ENCODE measurements at places on chromosomes 12 and 14.

- no peaks in the 10 kb centered on the region for H3K27me3 ChIP-seq
- no peak for DNase-seq
- peaks cover 7% of the 10 kb centered on the region for H3K4me1 ChIP-seq
- H3K27ac ChIP-seq, result no peak overlapping the region
- no peak overlapping the region for H3K4me3 ChIP-seq
Measured at GRCh38 chr12:46188170-46188569, 80.7 kb downstream of the SLC38A1 start.

GRCh38 chr12:58906917-58907316 lies 13.4 kb downstream of the LRIG3 start:
- no peak for DNase-seq
- H3K4me3 ChIP-seq, result no peak overlapping the region
- no peaks in the 10 kb centered on the region for H3K27me3 ChIP-seq

DNA sequence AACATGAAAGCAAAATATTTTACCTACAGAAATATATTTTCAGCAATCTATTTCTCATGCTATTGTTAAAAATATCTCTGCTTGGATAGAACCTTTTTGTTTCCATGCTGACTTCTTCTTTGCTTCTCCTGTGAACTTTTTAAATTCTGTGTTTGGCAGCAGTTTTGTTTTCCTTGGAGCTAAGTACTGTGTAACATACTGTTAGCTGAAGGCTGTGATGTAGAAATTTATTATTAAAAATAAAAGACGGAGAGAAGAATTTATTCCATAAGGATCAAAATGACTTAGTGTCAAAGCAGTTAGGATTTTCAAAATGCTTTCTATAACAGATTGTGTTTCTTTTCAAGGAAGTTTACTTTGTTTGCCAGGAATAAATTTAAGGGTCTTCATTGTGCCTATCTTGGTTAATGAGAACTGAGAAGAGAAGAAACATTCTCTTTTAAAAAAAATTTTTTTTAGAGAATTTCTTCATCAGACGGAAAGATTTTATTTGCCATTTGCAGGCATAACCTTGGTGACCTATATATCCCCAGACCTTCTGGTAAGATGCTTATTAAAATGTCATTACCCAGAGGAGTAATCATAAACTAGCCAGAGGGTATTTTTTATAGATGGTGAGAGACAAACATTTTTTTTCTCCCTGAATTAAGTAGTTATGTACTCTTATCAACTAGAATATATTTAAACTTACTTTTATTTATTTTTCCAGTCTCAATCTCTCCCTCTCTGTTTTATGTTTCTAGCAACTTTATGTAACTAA lies 147.1 kb upstream of the SLCO1C1 start:
- H3K4me3 ChIP-seq, result no peak overlapping the region
- H3K36me3 ChIP-seq, result no peaks in the 10 kb centered on the region
- H3K4me1 ChIP-seq, result no peaks in the 10 kb centered on the region
- no peak overlapping the region for H3K27ac ChIP-seq
- no peak for DNase-seq

GRCh38 chr12:89895591-89895990 lies 187.0 kb upstream of the ATP2B1 start:
- H3K27me3 ChIP-seq, result no peaks in the 10 kb centered on the region
- H3K4me3 ChIP-seq, result no peak overlapping the region
- H3K27ac ChIP-seq, result no peak overlapping the region
- no peaks in the 10 kb centered on the region for H3K36me3 ChIP-seq
- H3K4me1 ChIP-seq, result peaks cover 4% of the 10 kb centered on the region

DNA sequence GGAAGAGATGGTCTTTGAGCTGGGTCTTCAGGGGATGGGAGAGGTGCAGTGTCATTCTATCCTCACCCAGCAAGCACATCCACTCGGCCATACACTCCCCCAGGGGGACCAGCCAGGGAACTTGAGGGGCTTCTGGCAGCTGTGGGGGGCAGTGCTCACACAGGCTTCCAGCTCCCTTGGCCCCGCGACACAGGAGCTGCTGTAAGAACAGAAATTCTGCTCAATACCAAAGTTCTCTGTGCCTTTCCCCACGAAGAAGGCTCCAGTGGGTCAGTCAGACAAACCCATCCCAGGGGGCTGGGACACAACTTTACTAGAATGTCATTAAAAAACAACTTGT lies 289.1 kb upstream of the RTL1 start:
- H3K4me1 ChIP-seq, result no peaks in the 10 kb centered on the region
- DNase-seq, result no peak
- H3K36me3 ChIP-seq, result no peaks in the 10 kb centered on the region
- no peak overlapping the region for H3K4me3 ChIP-seq
- no peaks in the 10 kb centered on the region for H3K27me3 ChIP-seq

DNA sequence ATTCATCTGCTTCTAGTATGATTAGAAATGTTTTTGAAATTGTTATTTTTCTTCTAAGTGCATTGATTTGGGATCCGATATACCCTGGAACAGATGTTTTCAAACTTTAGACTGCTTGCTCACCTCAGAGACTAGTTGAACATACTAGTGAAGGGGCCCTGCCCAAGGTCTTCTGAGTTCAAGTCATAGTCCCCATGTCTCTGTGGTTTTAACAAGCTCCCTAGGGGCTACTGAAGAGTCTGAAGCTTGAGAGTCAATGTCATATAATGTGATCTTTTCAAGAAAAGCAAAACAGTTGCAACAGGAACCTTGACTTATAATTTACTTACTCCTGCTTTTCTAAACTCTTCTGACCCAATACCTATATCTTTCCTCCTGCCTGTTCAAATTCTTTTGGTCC lies 7.5 kb upstream of the UBE2N start:
- no peaks in the 10 kb centered on the region for H3K36me3 ChIP-seq
- peaks cover 18% of the 10 kb centered on the region for H3K4me1 ChIP-seq
- H3K27me3 ChIP-seq, result peaks cover 4% of the 10 kb centered on the region
- H3K4me3 ChIP-seq, result no peak overlapping the region

DNA sequence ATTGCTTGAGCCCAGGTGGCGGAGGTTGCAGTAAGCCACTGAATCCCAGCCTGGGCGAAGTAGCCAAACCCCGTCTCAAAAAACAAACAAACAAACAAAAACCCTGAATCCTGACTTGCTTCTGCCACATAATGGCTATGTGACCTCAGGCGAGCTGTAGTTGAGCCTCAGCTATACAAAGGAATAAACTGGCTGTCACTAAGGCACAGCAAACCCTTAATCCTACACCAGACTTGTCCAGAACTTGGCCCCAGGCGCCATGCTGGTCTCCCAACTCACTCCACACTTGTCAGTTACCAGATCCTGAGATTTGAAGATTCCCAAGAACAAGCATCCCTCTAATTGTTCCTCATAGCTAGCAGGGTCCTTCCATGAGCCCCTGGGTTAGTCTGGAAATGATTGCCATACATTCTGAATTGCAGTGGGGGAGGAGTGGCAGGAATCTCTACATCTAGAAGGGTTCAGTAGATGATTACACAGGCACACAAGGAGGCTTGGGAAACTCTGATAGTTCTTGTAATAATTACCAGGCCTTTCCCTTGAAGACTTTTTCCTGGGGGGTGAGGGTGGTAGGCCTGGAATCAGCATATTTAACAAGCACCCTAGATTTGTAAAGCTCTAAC lies 9.9 kb downstream of the MAP3K12 start:
- no peak overlapping the region for H3K27ac ChIP-seq
- no peaks in the 10 kb centered on the region for H3K27me3 ChIP-seq
- no peak overlapping the region for H3K4me3 ChIP-seq
- DNase-seq, result no peak
- peaks cover 19% of the 10 kb centered on the region for H3K36me3 ChIP-seq
- peaks cover 17% of the 10 kb centered on the region for H3K4me1 ChIP-seq

- H3K27me3 ChIP-seq, result no peaks in the 10 kb centered on the region
- H3K4me1 ChIP-seq, result peaks cover 6% of the 10 kb centered on the region
- no peak overlapping the region for H3K4me3 ChIP-seq
- H3K36me3 ChIP-seq, result no peaks in the 10 kb centered on the region
- no peak overlapping the region for H3K27ac ChIP-seq
Measured at GRCh38 chr14:23529016-23529415, 22.5 kb downstream of the ZFHX2 start.

GRCh38 chr12:76249501-76249900 lies 98.7 kb downstream of the BBS10 start:
- no peak for DNase-seq
- H3K27ac ChIP-seq, result no peak overlapping the region
- no peak overlapping the region for H3K4me3 ChIP-seq

DNA sequence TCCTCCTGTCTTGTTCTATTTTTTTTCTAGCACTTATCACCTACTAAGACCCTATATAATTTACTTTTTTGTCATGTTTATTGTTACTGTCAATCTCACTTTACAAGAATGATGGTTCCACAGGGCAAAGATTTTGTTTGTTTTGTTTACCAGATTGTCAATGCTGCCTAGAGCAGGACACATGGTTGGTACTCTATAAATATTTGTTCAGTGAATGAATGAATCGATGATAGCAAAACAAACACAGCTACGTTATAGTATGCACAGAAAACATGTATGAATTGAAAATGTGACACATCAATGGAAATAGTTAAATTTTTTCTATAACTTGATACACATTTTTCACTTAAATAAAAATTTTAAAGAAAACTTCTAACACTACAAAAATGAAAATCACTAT lies 67.1 kb upstream of the KRR1 start:
- H3K27me3 ChIP-seq, result peaks cover 8% of the 10 kb centered on the region
- peaks cover 4% of the 10 kb centered on the region for H3K4me1 ChIP-seq
- no peak overlapping the region for H3K27ac ChIP-seq
- DNase-seq, result no peak

- H3K27me3 ChIP-seq, result no peaks in the 10 kb centered on the region
- no peak for DNase-seq
- H3K4me3 ChIP-seq, result no peak overlapping the region
- H3K4me1 ChIP-seq, result no peaks in the 10 kb centered on the region
- H3K36me3 ChIP-seq, result no peaks in the 10 kb centered on the region
Measured at GRCh38 chr14:104103061-104103445, 17.6 kb downstream of the ASPG start.

All from T-helper 2 cell treated with Interferon-gamma antibody and Interleukin-4, amounts not matched to agents 5 μg/mL and 100 μg/mL, for 36 hours (primary cell).